ENCODE measurements at places on chromosomes 13 and 19.

GRCh38 chr19:6766357-6767080, 716 bp downstream of the SH2D3A start:
- peak; percentile 46 for DNase-seq

- no peak for DNase-seq
These were observed 6.7 kb downstream of the POU2F2 start for GRCh38 chr19:42125536-42125935.

GRCh38 chr19:46866407-46867136, 5.8 kb downstream of the ARHGAP35 start:
- no peak for DNase-seq

- no peak for DNase-seq
These were observed 384.9 kb upstream of the ZNF507 start for GRCh38 chr19:31960474-31960873.

GRCh38 chr19:4016486-4016885, 8.9 kb downstream of the PIAS4 start:
- no peak for DNase-seq

- no peak for DNase-seq
These were observed 81.4 kb downstream of the KCTD12 start for GRCh38 chr13:76804801-76805200.

Measured in activated CD4-positive, alpha-beta memory T cell treated with anti-CD3 and anti-CD28 coated beads for 36 hours (primary cell).